T-cell (primary cell): ENCODE measurements at places on chromosomes 7 and 10. TPM values are rescaled to one million over a fixed set of nuclear protein-coding genes. Genes with fewer than 3 reads are reported as not detected.

DNA sequence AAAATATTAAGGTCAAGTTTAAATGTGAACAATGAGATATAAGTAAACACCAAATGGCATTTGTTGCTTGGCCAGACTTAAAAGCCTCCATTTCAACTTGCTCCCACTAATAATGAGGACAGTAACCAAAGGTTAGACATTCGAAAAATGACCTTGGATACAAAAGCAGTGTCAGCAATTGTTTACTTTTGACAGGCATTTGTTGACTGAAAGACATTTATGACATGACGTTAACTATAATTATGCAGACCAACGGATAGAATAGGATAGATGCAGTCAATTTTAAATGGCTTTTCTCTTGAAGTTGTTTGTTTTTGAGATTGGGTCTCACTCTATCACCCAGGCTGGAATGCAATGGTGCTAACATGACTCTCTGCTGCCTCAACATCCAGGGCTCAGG, 6.3 kb upstream of the WNT16 start:
- DNase-seq, result no peak
- H3K4me1 ChIP-seq, result no peaks in the 10 kb centered on the region
- no peaks in the 10 kb centered on the region for H3K36me3 ChIP-seq
- no peak overlapping the region for H3K27ac ChIP-seq

DNA sequence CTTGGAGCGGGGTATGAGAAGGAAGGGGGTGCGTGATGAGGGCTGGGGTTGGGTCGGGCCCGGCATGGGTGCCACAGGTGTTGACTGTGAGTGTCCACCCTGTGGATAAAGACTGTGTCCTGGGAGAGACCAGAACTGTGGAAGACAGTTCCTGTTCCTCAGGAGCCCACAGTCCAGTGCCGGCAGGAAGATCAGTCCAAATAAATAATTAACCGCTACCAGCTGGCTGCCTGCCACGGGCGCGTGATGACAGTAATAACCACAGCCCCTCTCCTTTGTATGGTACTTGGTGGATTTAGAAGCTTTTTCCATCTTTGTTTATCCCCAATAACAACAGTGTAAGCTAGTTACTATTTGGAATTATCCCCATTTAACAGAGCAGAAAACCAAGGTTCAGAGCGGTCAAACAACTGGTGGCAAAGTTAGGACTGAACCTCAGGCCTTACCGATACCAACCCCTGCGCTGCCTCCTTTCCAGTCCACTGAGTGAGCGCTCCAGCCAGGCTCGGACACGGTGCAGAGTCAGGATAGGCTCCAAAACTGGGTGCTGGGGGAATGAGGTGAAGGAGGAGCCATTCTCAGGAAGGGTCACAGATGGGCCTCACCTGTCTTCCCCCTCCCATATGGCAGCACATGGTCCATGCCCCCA, 5.1 kb downstream of the ZMIZ1 start:
- no peak overlapping the region for H3K27ac ChIP-seq
- peaks cover 16% of the 10 kb centered on the region for H3K4me1 ChIP-seq
- H3K27me3 ChIP-seq, result peaks cover 9% of the 10 kb centered on the region
- peaks cover 2% of the 10 kb centered on the region for H3K36me3 ChIP-seq

ZDHHC16 gene
- total RNA-seq, result 23.3 TPM

PRLHR gene
- not detected for total RNA-seq
